Endodermal cell (in vitro differentiated cells): ENCODE measurements at places on chromosomes 3 and 15.

GRCh38 chr15:65076486-65077290, at the start of gene KBTBD13:
TSS of gene KBTBD13 (plus strand) at chr15:65076746. CDS start at chr15:65076816, 70 bp downstream.
- no peak for DNase-seq
- no peak within 1 kb of the TSS for H3K27ac ChIP-seq
- H3K4me3 ChIP-seq: no peak within 1 kb of the TSS
- H3K36me3 ChIP-seq: no peaks in the 10 kb centered on the region
- no peaks in the 10 kb centered on the region for H3K4me1 ChIP-seq

DNA sequence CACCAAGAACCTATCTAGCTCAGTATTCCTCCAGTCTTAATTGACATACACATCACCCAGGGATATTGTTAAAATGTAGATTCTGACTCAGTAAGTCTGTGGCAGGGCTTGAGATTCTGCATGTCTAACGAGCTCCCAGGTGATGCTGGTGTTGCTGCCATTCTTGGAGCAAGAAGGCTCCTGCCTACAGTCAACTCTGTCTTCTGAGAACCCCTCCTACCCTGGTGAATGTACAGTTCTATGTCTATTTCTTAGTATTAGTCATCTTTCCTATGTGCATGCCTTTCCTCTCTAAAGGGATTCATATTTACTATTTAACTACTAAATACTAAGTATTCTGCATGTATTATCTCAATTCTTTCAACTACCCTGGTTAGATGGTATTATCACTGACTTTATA, 268.7 kb downstream of the EDEM1 start:
- no peaks in the 10 kb centered on the region for H3K36me3 ChIP-seq
- H3K27ac ChIP-seq: no peak overlapping the region
- no peaks in the 10 kb centered on the region for H3K4me1 ChIP-seq
- no peak for DNase-seq
- no peaks in the 10 kb centered on the region for H3K27me3 ChIP-seq
- H3K4me3 ChIP-seq: no peak overlapping the region

DNA sequence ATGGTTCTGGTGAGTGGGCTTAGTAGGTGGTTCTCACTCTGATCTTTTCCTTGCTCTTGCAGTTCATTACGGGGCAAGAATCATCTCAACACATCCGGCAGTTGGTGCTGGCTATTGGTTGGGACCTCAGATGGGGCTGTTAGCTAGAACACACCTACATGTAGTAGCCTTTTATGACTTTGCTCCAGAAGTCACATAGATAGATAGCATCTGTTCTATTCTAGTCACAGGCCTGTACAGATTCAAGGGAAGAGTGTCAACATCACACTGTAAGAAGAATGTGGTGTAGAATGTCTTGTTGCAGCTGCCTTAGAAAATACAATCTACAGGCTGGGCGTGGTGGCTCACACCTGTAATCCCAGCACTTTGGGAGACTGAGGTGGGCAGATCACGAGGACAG, 15.1 kb downstream of the RAB5A start:
- H3K4me1 ChIP-seq: no peaks in the 10 kb centered on the region
- peaks cover 54% of the 10 kb centered on the region for H3K36me3 ChIP-seq
- H3K27ac ChIP-seq: no peak overlapping the region
- H3K4me3 ChIP-seq: no peak overlapping the region

DNA sequence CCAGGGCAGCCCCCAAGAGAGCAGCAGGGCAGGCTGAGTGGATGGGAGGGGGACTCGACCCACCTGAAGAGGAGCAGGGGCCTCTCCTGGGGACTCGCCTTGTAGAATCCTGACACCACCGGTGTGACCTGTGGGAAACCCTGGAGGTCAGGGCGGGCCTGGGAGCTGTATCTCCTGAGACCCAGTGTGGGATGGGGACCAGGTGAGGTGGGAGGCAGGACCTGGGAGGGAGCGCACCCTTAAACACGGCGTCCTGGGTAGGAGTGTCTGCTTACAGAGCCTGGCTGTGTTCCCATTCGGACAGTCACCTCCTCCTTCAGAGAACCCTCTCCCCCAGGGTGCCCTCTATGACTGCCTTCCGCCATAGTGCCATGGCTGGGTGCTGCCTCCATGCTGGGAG, 27.1 kb downstream of the C15orf39 start:
- no peak for DNase-seq
- H3K27me3 ChIP-seq: no peaks in the 10 kb centered on the region
- no peak overlapping the region for H3K4me3 ChIP-seq
- no peaks in the 10 kb centered on the region for H3K36me3 ChIP-seq
- H3K27ac ChIP-seq: no peak overlapping the region
- no peaks in the 10 kb centered on the region for H3K4me1 ChIP-seq

- no peak overlapping the region for H3K4me3 ChIP-seq
- DNase-seq: no peak
- peaks cover 80% of the 10 kb centered on the region for H3K36me3 ChIP-seq
- no peaks in the 10 kb centered on the region for H3K27me3 ChIP-seq
- H3K4me1 ChIP-seq: no peaks in the 10 kb centered on the region
These were observed 43.3 kb downstream of the TGFBR2 start for GRCh38 chr3:30649572-30650318.

GRCh38 chr15:56385908-56386307, 20.7 kb downstream of the TEX9 start:
- H3K4me1 ChIP-seq: no peaks in the 10 kb centered on the region
- H3K27me3 ChIP-seq: no peaks in the 10 kb centered on the region
- no peak overlapping the region for H3K27ac ChIP-seq
- no peaks in the 10 kb centered on the region for H3K36me3 ChIP-seq

GRCh38 chr3:69696367-69696766, 42.9 kb upstream of the MITF start:
- no peaks in the 10 kb centered on the region for H3K4me1 ChIP-seq
- no peak overlapping the region for H3K4me3 ChIP-seq
- no peak for DNase-seq
- no peak overlapping the region for H3K27ac ChIP-seq
- H3K36me3 ChIP-seq: no peaks in the 10 kb centered on the region

DNA sequence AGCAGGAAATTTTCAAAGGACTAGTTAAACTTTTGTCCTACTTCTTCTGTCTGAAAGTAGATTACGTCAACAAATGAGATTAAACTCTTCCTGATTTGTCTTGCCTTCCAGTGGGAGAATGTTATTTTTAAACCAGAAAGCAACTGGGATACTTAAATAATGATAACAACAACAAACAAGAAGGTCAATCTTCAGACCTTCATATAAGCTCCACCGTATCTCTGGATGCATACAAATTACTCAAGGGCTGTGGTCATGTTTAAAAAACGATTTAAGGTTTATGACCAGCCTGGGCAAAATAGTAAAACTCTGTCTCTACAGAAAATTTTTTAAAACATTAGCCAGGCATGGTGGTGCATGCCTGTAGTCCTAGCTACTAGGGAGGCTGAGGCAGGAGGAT, 145.3 kb upstream of the NPHP3 start:
- no peaks in the 10 kb centered on the region for H3K27me3 ChIP-seq
- H3K4me1 ChIP-seq: peaks cover 1% of the 10 kb centered on the region
- DNase-seq: no peak
- no peaks in the 10 kb centered on the region for H3K36me3 ChIP-seq
- H3K27ac ChIP-seq: no peak overlapping the region

GRCh38 chr3:8759038-8759707, 10.2 kb downstream of the OXTR start:
- no peaks in the 10 kb centered on the region for H3K27me3 ChIP-seq
- no peak overlapping the region for H3K27ac ChIP-seq
- DNase-seq: peak; percentile 32
- no peaks in the 10 kb centered on the region for H3K36me3 ChIP-seq

- H3K27me3 ChIP-seq: no peaks in the 10 kb centered on the region
- H3K4me1 ChIP-seq: no peaks in the 10 kb centered on the region
- DNase-seq: no peak
- no peak overlapping the region for H3K27ac ChIP-seq
These were observed 98.1 kb upstream of the STRIT1 start for GRCh38 chr3:155391551-155391958.

DNA sequence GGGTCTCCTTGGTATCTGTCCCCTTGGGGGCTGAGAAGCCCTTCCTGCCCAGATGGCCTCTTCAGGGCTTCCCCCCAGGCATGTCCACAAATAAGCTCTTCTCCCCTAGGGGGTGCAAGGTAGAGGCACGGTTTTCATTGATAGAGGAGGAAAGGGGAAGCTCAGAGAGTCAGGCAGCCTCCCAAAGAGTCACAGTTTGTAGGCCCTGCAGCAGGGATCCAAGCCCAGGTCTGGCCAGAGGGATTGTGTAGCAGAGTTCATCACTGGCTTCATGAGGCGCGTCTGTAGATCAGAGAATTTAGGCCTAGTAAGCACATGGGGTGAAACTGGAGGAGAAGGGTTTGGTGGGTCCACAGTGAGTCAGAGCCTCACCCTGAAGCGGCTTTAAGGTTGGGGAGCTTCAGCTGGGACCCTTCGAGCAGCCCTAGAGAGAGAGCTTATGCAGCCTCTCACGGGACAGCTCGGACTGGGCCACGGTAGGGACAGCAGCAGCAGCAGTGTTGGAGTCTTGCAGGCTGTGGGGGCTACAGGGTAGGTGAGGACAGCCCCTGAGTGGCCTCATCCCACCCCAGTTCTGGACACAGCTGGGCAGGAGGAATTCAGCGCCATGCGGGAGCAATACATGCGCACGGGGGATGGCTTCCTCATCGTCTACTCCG, 37.5 kb upstream of the ESYT3 start:
- H3K27ac ChIP-seq: no peak overlapping the region
- no peaks in the 10 kb centered on the region for H3K4me1 ChIP-seq
- no peaks in the 10 kb centered on the region for H3K36me3 ChIP-seq
- DNase-seq: peak; percentile 49

DNA sequence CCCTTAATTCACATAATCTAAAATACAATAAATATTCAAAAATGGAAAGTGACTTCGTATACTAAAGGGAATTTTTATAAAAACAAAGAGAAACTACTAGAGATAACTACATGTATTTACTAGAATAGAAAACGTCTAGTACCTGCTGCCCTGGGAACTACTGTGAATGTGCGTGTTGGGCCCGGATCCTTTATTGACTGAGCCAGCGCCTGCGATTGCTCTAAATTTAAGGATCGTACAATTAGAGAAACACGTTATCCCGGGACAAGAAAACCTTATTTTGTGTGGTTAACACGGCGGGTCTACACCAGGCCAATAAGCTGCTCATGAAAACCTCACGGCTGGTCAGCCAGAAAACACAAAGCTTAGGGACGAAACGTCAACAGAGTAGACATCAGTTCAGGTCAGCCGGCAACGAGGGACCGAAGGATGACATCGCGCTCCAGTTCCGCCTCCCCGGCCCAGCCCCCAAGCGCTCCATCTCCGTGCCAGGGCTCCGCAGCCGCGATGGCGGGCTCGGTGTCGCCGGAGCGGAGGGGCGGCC, 555 bp downstream of the TM2D3 start:
- no peak for DNase-seq
- H3K27ac ChIP-seq: peak overlapping the region; percentile 84
- H3K27me3 ChIP-seq: no peaks in the 10 kb centered on the region
- H3K36me3 ChIP-seq: peaks cover 26% of the 10 kb centered on the region
- peak overlapping the region; percentile 98 for H3K4me3 ChIP-seq

- no peaks in the 10 kb centered on the region for H3K27me3 ChIP-seq
- no peak for DNase-seq
- no peaks in the 10 kb centered on the region for H3K4me1 ChIP-seq
- H3K4me3 ChIP-seq: no peak overlapping the region
- H3K36me3 ChIP-seq: no peaks in the 10 kb centered on the region
These were observed 74.9 kb downstream of the MB21D2 start for GRCh38 chr3:192842711-192843110.

GRCh38 chr15:41834096-41834495, 4.6 kb upstream of the PLA2G4B start:
- H3K27me3 ChIP-seq: no peaks in the 10 kb centered on the region
- no peaks in the 10 kb centered on the region for H3K4me1 ChIP-seq
- H3K27ac ChIP-seq: no peak overlapping the region
- no peaks in the 10 kb centered on the region for H3K36me3 ChIP-seq

DNA sequence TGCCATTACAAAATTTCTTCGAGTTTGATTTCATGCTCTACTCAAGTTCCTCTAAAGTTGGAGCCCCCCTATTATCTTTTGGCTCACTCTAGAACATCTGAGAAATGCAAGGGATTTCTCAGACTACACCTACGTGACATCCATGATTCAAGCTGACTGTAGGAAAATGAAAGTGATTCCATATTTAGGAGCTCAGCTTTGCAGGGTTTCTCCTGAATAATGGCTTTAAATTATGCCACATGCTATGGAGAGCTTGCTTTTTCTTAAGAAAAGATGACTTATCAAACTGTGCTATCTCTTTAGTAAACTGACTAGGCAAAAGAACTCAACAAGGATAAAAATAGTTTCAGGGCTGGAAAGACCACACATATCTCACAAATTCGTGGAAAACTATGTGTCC, 292.1 kb downstream of the LSAMP start:
- H3K27ac ChIP-seq: no peak overlapping the region
- no peaks in the 10 kb centered on the region for H3K36me3 ChIP-seq
- DNase-seq: no peak

- peak; percentile 86 for DNase-seq
- no peaks in the 10 kb centered on the region for H3K36me3 ChIP-seq
- no peaks in the 10 kb centered on the region for H3K27me3 ChIP-seq
- H3K4me3 ChIP-seq: peak overlapping the region; percentile 64
- H3K27ac ChIP-seq: peak overlapping the region; percentile 67
- H3K4me1 ChIP-seq: peaks cover 45% of the 10 kb centered on the region
These were observed 6.6 kb upstream of the MCF2L2 start for GRCh38 chr3:183434992-183435391.

DNA sequence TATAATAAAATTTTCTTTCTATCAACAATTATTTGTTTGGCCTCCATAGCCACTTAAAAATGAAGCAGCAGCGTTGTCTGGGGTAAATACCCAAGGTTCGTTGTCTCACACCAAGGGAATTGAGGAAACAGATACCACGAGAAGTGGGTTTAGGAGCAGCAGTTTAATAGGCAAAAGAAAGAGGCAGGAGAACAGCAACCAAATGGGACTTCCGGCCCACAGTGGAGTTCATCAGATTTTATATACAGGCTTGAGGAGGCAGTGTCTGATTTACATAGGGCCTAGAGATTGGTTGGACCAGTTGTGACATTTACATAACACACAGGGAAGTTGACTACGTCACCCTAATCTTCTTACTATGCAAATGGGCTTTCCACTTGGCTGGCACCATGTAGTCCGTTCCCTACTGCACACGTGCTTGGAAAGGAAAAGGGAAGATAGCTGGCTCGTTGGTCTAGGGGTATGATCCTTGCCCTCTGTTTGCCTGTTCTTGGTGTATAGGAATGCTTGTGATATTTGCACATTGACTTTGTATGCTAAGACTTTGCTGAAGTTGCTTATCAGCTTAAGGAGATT, 61.5 kb upstream of the SETMAR start:
- no peak for DNase-seq
- H3K27me3 ChIP-seq: no peaks in the 10 kb centered on the region
- no peaks in the 10 kb centered on the region for H3K36me3 ChIP-seq
- H3K4me1 ChIP-seq: no peaks in the 10 kb centered on the region
- H3K27ac ChIP-seq: no peak overlapping the region
